ENCODE measurements at places on chromosomes 1 and 21.
A peak's percentile ranks its signal among the peaks of the same experiment; 100 is the strongest.

DNA sequence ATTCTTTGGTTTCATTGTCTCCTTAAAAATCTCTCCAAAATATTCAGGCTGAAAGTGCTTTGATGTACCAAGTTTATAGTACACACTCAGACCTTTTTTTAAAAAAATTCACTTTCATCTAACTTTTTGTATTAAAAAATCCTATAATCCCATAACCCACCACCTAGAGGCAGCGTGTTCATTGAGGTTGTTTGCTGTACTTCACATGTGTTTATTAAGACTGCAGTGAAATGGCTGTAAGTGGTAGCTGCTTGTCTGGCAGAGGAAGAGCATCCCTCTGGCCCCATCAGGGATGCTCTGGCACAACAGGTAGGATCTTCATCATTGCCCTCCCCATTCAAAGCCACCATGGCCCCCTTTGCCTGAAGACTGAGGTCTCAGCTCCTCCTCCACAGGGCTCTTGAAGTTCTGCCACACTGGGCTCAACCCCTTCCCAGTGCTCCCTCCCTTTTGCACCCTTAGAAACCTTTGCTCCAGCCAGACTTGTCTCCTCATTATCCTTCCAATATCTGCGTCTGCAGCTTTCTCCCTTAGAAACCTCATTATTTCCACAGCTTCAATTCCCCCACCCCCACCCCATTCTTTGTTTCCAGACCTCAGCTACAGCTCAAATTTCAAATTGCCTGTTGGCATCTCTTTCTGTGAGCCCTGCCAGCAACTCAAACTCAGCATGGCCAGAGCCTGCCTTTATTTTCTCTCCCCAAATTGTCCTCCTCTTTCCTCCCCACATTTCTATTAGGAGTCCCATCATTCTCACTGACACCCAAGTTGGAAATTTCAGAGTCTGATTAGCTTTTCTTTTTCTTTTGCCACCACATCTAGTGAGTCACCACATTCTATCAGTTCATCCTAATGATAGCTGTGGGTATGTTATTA lies 369.6 kb upstream of the USP24 start:
- DNase-seq: no peak

GRCh38 chr1:194133152-194133551 lies 946.7 kb upstream of the B3GALT2 start:
- no peak for DNase-seq

- no peak for DNase-seq
These were observed 80.3 kb upstream of the TLR5 start for GRCh38 chr1:223223091-223223995.

DNA sequence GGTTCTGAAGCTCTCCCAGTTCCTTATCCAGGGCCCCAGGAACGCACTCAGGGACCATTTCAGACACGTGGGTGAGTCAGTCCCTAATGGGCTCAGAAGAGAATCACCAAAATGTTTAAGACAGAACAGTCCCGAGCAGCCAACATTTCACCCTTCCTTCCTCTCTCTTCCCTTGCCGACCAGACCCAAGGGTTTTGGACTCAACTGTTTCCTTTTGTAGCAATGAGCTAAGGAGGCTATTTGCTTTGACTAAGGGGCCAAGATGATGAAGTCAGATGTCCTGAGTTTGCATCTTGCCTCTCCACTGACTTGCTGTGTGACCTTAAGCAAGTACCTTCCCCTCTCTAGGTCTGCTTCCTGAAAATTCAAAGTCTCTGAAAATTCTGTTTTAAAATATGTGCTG lies 472.3 kb upstream of the VAMP3 start:
- DNase-seq: no peak

DNA sequence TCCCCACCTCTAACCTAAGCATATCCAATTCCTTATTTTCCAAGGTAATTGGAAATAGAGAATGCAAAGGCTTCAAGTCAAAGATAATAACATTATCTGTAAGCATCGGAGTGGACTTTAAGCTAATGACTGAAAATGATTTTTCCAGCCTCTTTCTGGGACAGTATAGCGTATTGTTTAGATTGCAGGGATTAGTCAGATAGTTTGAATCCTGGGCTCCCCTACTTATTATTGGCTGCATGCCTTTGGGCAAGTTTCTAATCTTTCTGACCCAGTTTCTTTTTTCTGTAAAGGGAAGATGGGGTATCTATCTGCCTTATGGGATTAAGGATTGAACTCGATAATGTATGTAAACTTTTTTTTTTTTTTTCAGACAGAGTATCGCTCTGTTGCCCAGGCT lies 1.5 kb upstream of the CDC20 start:
- DNase-seq: no peak

DNA sequence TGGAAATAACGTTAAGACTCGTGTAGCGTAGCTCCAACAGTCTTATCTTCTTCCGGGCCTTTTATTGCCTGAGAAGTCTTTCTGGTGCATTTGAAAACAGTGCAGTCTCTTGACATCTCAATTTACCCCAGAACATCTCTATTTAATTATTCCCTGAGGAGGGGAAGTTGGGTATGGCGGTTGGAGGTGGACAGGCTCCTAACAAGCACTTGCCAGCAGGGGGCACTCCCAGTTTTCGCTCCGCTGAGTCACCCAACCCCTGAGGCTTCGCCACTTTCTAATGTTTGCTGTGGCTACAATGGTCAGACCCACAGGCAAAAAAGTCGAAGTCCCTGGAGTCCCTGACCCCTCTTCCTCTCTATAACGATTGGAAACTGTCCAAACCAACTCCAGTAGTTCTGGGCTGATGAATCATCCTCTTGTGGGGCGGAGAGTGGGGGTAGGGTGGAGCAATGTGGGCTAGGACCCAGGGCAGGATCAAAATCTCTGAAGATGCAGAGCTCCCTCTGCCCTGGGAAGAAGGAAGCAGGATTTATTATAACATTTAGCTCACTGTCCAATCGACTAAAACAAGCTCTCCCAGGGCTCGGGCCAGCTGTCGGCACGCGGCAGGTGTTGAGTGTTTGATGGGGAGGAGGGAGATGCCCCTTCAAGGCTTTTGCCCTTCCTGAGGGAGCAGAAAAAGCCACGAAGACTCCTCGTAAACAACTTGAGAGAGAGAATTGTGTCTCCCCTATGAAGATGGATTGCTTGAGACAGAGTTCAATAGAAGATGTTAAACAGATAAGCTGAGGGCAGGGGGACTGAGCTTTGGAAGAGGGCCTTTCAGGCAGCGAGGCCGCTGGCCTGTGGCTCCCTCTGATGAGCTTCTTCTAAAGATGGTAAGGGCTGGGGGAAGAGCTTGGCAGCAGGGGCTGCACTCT lies 85.7 kb downstream of the BRINP2 start:
- peak; percentile 3 for DNase-seq

GRCh38 chr1:206472886-206473285 lies 2.6 kb downstream of the IKBKE start:
- DNase-seq: no peak

DNA sequence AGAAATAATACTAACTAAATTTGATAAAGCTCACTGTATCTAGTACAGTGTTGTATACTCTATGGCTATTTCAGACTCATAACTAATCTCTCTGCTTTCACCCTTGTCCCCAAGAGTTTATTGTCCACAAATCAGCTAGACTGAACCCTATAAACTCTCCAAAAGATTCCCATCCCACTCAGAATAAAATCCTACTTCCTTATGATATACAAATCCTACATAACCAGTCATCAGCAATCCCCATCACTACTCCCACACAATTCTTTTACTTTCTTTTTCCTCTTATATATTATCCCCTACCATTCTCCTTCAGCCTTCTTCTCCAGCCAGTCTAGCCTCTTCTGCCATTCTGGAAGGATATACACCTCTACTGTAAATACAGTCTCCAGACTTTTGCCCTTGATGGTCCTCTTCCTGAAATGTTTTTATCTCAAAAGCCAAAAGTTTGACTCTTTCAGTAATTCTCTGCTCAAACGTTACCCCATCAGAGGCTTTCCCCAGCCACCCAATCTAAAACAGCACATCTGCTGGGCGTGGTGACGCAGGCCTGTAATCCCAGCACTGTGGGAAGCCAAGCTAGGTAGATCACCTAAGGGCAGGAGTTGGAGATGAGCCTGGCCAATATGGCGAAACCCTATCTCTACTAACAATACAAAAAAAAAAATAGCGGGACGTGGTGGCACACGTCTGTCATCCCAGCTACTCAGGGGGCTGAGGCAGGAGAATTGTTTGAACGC lies 41.6 kb downstream of the ABL2 start:
- no peak for DNase-seq

DNA sequence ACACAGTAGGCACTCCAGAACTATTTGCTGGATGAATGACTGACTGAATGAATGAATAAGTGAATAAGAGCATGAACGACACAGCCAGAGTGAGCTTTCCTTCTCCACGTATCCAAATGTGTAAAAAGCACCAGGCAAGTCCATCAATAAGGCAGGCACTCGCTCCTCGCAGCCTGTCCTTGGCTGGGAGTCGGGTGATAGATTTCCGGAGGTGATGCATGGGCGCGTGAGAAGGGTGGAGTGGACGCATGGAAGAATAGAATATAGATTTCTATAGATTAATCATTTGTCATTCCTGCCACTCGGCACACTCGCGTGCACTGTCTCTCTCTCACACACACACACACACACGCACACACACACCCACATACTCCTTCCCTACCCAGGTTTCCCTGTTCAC lies 164.3 kb upstream of the ZC3H12A start:
- no peak for DNase-seq

DNA sequence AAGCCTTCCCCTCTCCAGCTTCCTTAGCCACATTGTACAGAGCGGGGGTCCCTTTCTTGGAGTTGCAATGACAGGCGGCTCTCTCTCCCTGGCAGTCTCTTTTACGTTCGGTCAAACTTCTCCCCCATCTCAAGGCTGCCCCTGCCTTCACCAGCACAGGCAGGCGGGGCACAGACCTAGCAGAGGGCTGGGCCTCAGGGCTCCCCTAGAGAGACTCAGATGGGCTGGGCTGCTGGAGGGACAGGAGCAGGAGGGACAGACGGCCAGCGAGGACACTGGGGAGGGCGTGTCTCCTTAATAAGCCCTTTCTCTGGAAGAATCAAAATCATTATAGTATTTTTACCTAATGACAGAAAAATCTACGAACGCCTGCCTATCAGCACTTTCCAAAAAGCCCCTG lies 79.6 kb downstream of the CASZ1 start:
- no peak for DNase-seq

DNA sequence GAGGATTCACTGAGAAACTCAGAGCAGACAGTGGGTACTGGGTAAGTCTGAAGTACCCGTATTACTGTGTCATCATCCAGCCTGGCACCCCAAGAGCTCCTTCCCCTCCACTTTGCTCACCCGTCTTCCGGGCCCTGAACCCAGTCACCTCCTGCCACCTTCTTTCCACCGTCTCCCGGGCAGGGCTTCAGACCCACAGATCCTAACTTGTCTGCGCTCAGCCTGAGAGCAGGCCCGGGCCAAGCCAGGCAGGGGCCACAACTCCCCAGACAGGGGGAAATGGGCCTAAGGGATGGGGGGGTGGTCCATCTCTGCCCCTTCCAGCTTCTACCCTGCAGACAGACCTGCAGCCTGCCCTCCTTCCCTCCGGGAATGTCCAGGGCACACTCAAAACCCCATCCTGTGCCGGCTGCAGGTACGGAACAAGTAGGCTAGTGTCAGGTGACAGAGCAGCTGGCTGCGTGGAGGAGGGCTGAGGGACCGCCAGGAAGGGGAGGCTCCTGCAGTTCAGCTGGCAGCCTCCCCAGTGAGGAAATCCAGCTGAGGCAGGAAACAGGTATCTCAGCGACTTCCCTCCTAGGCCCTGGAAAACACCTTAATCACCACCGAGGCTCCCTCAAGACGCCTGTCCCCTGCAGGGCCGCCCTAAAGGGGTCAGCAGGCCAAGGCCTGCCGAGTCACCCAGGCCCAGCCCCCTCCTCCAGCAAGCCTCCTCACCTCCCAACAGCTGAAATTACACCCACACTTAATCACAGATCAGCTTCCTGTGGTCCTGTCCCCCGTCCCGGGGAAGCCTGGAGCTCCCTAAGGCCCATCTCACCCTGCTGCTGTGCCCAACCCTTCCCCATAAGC lies 3.5 kb downstream of the HSPG2 start:
- no peak for DNase-seq

Measured in activated CD4-positive, alpha-beta T cell treated with anti-CD3 and anti-CD28 coated beads, Interleukin-2, amount 50 U/mL, for 48 hours (primary cell).